ENCODE measurements at places on chromosomes 7 and 10.

GRCh38 chr10:88499569-88500470 lies 83.3 kb downstream of the RNLS start:
- no peak for DNase-seq

DNA sequence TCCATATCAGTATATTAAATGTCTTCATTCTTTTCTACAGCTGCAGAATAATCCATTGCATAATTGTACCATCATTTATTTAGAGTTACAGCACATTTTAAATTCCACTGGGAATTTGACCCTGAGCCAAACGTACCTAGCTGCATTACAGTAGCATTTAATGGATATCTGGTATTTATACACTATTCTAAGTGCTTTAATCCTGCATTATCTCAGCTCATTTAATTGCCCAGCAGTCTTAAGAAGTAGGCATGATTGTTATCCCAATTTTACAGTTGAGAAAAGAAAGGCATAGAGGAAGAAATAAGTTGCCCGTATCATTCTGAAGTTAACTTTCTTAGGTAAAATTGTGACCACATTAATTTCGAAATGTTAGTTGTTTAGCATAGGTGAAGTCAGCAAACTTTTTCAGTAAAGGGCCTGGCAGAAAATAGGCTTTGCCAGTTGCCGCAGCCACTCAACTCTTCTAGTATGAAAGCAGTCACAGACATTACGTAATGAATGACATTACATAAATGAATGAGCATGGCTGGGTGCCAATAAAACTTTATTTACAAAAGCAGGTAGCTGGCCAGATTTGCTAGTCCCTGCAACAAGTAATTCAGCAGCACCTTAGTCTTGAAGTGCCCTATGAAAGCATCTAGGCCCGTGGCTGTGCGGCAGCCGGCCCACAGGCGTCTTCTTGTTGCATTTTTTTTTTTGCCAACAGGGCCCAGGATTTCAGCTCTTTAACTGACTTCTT lies 30.0 kb downstream of the GUSB start:
- DNase-seq, result peak; percentile 31

DNA sequence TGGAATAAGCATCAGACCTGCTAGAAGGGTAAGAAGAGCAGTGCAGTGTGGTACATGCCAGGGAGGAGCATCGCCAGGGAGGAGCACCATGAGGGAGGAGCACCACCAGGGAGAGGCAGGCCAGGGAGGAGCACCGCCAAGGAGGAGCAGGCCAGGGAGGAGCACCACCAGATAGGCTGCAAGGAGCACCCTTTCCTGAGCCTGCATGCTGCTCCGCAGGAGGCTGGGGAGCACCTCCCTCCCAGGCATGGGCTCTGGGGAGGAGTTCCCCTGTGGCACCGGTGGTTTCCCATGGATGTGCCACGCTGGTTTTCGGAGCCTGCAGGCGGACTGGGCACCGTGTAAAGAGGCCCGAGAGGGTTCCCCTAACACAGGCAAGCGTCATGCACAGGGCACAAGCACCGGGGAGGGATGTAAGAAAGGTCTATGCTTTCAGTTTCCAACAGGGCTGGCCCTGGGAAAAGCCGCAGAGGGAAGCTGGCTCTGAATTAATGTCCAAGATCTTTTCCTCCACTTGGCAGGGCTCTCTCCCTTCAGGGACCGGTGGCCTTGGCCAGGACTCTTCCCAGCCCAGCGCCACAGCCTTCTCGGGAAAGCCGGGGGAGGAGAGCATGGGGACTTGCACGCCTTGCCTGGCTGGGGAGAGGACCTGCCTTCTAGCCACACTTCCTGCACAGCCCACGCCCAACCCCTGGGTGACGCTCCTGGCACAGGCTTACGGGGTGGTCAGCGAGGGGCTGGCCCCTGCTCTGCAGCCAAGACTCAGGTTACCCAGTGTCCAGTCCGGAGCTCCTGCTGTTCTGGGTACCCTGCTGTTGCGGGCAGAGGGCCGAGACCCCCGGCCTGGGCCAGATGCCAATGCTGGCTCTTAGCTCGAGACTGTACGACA lies 11.5 kb upstream of the GPER1 start:
- no peak for DNase-seq

DNA sequence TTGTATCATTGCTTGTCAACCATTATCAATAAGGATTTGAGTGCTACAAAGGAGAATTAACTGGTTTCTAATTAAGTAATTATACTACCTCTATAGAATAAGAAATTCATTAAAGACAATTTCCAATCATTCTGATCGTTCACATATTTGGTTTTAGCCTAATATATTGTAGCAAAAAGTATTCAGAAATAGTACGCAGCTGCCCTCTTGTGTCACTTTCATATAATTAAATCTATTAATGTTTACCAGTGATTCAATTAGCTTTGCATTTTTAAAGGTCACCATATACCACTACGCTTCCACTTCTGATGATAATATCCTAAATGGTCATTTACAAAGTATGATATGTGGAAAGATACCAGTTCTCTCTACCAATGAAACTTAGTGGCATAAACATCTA lies 128.3 kb downstream of the NEBL start:
- DNase-seq, result peak; percentile 76

All from tongue (tissue), 3 donors.